ENCODE measurements at places on chromosomes 4 and X.

GRCh38 chr4:107850438-107850837 lies 25.7 kb downstream of the SGMS2 start:
- no peak for DNase-seq

DNA sequence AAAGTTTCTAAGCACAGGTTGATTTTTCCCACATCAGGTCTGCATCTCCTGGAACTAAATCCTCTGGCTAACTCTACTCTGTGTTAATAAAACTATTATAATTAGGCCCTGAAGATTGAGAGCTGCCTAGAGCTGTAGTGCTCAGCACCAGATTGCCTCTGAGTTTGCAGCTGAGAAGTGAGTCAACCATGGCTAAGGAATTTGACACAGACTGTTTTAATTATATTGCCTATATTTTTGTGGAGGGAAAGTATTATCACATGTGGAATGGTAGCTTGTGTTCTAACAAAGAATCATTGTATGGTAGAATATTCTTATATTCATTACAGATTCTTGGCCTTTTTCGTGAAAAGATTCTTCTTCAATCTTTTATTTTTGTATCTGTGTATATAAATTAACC lies 1907.6 kb upstream of the TENM3 start:
- DNase-seq = no peak

GRCh38 chr4:114156371-114156770 lies 176.9 kb upstream of the ARSJ start:
- DNase-seq = no peak

- DNase-seq = no peak
Observed at GRCh38 chr4:104942990-104943743, 203.5 kb upstream of the TET2 start.

- no peak for DNase-seq
Observed at GRCh38 chr4:15234856-15235126, 193.0 kb upstream of the C1QTNF7 start.

DNA sequence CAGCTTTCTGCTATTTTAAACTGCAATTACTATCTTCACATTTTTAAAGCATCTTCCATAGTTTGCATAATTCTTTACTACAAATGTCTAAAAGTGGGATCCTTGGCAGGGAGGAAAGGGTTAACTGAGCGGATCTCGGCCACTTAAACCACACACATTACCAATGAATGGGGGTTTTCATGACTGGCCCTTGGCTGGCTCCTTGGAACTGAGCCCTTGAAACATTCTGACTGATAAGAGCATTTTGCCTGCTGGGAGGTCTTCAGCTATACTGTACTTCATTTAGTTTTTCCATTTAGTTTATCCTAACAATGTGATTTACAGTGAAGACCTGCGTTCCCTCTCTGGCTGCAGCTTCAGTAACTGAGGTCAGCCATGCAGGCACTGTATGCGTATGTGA lies 31.7 kb upstream of the MFAP3L start:
- no peak for DNase-seq

DNA sequence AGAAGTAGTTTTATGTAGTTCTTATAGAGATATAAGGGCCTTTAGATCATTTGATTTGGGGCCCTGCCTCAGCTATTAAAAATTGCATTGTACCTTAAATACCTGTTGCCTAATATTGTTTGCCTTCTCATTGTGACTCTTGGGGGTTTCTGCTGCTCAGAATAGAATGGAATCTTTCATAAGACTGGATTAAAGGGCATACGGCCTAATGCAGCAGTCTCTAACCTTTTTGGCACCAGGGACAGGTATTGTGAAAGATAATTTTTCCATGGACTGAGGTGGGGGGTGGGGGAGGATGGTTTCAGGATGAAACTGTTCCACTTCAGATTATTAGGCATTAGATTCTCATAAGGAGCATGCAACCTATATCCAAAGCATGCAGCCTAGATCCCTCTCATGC lies 46.2 kb downstream of the TMEM164 start:
- no peak for DNase-seq

DNA sequence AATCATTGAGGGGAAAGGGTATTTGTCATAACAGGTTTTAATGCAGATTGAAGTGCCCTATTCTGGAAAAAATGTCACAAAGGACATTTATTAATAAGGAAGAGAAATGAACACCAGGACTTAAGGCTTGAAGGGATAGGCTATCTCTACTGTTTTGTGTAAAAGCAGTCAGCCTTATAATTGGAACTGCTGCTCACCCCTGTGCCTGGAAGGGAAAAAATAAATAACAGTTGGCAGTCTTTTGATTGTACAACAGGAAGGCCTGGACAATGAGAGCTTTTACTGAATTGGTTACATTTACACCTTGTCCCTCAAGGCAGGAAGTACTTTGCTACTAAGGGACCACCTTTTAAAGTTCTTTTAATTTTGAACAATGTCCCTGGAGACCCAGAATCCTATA lies 17.8 kb upstream of the MAGED4 start:
- no peak for DNase-seq

DNA sequence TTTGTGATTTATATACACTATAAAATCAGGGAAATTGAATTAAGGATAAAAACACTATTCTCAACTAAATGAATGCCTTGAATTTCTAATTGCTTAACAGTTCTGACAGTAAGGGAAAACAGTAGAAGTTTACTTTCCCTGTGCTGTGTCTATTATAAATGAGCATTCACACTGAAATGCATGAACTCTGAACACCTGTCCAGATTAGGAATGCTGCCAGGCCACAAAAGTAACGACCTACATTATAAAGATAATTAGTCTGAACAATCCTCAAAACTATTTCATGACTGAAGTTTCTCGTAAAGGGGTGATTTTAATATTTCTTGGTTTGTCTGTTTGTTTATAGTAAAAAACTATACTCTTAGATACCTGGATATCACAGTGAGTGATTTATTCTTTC lies 2.0 kb downstream of the NDST3 start:
- no peak for DNase-seq

DNA sequence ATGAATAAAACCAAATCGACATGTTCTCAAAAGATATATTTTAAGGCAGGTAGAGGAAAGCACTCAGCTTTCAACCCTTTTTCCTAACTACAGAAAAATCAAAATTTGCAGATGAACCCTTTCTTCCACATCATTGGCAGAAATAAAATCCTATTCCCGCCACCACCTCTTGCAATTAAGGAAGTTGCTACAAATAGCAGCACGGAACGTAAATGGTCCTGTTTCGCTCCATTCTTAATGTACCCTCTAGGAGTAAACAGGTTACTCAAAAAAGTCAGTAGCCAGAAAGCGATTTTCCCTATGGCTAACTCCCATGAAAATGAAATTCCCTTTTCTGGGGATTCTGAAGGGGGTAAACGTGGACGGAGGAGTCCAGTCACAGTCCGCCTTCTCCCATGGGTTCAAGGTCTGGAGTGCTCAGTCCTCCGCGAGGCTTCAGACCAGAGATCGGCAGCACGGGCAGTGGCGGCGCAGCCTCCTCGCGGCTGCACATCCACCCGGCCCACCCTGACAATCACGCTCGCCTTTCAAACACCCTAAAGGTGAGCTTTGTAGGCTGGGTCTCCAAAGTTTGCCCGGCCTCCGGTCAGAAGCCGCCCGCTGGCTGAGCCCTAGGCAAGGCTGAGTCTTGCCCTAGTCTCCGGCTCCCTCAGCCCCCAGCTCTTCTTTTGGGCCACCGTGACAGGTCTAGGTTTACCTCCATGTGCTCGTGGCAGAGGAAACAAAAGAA lies 1.8 kb downstream of the ATP11C start:
- DNase-seq = no peak

DNA sequence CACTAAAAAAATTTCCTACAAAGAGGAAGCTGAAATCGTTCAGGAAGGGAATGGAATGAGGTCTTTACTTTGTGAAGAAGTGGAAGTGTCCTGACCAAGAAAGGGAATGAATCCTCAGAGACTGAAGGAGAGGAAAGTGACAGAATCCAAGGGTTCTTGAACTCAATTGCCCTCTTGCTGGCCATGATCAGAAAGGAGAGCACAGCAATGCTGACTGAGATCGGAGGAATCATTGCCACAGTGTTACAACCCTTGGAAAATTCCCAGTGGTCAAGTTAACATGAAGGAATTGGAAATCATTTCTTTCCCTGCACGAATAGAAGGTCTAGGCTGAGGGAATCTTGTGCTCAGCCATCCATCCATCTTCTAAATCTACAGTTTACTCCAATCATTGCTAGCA lies 190.0 kb upstream of the NEIL3 start:
- DNase-seq = no peak

- no peak for DNase-seq
Observed at GRCh38 chrX:2498781-2499302, 1.9 kb downstream of the DHRSX start.

GRCh38 chr4:76011700-76012387 lies 4.5 kb upstream of the CXCL9 start:
- no peak for DNase-seq

GRCh38 chr4:131595140-131595539 lies 1554.0 kb upstream of the PCDH10 start:
- DNase-seq = no peak

DNA sequence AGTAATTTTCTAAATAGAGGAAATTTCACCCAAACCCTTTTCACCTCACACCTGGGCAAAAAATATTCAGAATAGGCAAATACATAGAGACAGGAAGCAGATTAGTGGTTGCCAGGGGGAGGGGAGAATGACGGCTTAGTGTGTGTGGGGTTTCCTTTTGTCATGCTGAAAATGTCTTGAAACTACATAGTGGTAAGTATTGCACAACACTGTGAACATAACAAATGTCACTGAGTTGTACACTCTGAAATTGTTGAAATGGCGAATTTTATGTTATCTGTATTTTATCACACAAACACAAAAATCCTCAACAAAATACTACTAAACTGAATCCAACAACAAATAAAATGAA lies 60.7 kb upstream of the PLAC1 start:
- DNase-seq = no peak

DNA sequence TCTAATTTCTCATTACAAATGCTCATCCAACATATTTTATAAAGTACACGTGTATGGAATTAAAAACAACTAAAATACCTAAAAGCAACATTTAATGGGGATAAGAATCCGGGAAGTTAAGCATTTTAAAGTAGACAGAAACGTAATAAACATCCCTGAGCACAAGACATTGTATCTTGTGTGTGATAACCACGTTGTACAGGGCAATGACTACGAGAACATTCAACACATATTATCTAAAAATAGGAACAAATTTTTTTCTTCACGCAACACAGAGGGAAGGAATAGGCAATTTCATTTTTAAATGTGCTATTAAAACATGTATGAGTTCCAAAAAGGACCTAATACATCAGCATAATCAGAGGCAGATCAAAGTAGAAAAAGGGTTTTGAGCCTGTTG lies 49.5 kb downstream of the AMMECR1 start:
- DNase-seq = no peak

DNA sequence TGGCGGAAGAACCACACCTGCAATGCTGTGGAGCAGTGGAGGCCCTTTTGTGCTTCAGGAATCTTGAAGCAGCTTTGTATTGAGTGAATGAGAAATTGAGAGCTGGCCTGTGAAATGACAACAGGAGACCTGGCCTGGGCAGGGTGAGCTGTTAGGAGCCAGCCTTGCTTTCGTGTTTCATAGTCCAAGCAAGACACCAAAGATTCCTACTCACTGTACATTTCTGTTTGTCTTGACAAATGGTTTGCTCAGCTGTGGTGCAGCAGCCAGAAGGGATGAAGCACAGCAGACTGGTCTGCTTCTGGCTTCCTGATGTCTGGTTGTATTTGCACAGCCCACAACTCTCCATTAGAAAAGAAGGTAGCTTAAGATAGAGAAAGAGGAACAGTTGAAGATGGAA lies 96.5 kb downstream of the GATB start:
- DNase-seq = no peak

- no peak for DNase-seq
Observed at GRCh38 chr4:154634058-154634457, 21.6 kb upstream of the FGG start.

DNA sequence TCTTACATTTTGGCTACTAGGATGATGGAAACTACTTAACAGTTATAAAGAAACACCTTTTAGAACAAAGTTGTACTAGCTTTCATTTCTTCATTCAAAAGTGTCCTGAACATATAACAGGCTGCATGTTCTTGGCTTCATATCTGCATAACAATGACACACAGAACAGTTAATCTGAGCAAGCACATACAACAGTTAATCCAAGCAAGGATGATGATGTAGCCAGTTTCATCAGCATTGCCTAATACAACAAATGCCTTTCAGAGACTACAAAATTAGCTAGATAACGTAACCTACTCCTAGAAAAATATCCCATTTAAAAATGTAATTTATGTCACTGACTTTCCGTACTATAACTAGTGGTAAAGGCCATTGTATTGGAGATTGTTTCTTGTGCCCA lies 182.1 kb downstream of the SCFD2 start:
- DNase-seq = no peak

DNA sequence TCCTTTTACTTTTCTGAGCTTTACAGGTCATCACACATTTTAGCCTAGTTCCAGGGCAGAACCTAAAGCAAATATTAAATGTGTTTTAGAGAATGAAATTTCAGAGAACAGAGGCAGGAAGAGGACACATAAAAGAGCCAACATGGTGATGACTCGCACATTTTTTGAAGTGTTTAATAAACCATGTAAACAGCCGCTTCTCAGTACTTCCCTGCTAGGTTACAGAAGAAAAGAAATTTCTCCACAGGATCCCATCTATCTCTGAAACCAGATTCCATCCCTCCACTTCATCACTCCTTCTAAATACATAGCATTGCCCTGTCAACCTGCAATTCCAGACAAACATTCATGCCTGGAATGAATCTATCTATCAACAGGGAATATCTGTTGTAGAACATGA lies 949.5 kb upstream of the PCDH7 start:
- no peak for DNase-seq

- no peak for DNase-seq
Observed at GRCh38 chr4:180828455-180829018, 1414.7 kb upstream of the TENM3 start.

GRCh38 chr4:95541889-95542607 lies 6.7 kb downstream of the UNC5C start:
- DNase-seq = no peak

DNA sequence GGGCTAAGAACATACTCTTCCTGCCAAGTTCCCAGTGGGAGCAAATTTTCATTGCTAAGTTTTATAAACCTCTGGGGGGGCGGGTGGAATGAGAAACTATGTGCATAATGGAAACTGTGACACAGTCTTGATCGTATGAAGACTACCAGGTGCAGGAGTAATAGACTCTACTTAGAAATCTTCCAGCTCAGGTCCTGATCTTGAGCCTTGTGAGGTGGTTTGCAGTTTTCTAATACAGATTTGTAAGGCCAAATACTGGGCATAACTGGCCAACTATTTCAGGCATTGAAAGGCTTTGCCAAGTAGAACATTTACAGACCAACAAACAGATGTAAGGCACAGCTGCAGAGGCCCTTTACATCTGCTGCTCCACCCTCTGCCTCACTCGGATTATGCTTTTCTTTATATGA lies 89.7 kb upstream of the CBR4 start:
- DNase-seq = no peak
